ENCODE measurements at places on chromosomes 6 and 20. TPM values are rescaled to one million over a fixed set of nuclear protein-coding genes. Genes with fewer than 3 reads are reported as not detected.

Gene NKX2-4
- not detected for total RNA-seq

Gene BMP7
- total RNA-seq = 8.7 TPM

Gene MAFB
- 4.6 TPM for total RNA-seq

Gene PRPH2
- total RNA-seq = not detected

Gene CALHM6
- total RNA-seq = not detected

Gene PDE10A
- total RNA-seq = 24.5 TPM

Data from glutamatergic neuron (in vitro differentiated cells).